ENCODE measurements at places on chromosomes 12 and 14.

DNA sequence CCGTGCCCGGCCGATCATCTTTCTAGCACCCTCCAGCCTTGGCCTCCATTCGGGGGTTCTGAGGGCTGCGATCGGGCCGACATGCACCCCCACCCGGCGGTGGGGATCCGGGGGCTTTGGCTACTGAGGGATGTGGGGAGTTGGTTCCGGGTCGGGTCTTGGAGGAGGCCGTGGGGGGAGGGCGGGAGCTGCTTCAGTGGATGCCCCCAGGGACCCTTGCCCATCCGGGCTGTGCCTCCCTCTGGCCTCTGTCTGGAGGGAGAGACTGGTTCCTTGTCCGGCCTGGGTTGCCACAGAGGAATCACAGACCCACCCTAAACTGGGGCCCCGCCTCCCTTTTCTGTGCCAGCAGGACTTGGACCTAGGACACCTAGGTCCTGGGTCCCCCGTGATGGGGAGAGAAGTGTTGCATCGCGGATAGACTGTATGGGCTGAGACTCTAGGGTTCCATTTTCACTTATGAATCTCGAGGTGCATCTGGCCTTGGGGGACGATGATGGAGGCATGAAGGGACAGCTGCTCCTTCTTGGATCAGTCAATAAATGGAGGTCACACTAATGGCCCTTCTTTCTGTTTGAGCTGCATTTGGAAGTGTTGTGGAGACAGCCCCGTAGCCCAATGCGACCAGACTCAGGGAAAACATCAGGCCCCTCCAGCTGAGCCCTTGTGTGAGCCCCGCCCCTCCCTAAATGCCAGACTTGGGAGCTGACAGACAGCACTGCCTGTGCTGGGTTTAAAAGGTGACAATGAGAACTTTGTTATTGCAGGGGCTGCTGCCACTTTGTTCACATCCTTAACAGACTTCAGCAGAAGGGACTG lies 577 bp downstream of the DTX3 start:
- DNase-seq = no peak

GRCh38 chr12:2853626-2854025 lies 3.2 kb downstream of the TEX52 start:
- peak; percentile 31 for DNase-seq

DNA sequence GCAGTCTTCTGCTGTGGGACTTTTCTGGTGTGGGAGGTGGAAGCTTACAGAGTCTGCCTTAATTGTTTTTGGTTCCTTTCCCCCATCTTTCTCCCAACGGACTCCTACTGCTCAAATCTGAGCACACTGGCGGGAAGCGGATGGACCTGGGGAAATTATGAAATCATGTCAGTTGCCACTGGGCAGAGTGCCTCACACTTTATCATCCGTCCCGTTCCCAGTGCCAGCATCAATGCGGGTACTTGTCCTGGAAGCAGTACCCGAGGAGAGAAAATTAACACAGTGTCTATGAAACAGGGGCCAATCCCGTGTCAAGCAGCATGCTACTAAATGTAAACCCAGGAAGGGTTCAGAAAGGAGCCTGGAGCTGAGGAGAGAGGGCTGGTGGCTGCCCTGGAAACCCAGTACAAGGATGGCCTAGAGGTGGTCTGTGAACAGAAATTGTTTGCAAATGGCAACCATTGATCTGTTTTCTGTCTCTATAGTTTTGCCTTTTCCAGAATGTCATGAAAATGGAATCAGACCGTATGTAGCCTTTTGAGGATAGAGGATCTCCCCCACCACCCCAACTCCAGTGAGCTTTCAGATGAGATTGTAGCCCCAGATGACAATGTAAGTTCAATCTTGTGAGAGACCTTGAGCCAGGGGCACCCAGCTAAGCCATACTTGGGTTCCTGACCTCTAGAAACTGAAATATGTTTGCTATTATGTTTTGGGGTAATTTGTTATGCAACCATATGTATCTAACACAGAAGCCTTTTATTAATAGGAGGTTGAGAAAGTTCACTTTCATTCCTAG lies 908 bp upstream of the CDKL1 start:
- no peak for DNase-seq

DNA sequence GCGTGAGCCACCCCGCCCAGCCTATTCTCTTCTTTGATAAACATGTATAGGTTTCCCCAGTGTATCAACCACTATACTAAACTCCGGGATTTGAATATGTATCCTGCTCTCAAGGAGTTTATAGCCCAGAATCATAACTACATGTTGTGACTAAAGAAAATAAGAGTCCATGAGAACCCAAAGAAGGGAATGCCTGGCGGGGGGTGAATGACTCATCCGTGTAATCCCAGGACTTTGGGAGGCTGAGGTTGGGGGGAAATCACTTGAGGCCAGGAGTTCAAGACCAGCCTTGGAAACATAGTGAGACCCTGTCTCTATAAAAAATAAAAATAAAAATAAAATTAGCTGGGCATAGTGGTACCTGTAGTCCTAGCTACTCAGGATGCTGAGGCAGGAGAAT lies 57.2 kb downstream of the SIX6 start:
- DNase-seq = no peak

DNA sequence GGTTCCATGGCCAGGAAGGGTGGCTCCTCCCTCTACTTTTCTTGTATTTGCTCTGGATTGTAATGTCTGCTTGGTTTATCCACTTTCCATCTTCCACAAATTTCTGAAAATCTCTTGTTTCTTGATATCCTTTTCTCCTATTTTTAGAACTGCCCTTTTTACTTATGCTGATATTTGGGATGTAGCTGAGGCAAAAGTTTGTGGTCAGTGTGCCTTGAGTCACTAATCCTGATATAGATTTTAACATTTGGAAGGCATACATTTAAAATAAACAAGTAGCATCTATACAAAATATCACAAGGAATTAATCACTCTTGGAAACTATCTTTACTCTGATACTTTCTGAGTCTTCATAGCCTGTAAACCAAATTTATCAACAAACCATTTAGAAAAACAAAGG lies 11.0 kb downstream of the GRIP1 start:
- no peak for DNase-seq

DNA sequence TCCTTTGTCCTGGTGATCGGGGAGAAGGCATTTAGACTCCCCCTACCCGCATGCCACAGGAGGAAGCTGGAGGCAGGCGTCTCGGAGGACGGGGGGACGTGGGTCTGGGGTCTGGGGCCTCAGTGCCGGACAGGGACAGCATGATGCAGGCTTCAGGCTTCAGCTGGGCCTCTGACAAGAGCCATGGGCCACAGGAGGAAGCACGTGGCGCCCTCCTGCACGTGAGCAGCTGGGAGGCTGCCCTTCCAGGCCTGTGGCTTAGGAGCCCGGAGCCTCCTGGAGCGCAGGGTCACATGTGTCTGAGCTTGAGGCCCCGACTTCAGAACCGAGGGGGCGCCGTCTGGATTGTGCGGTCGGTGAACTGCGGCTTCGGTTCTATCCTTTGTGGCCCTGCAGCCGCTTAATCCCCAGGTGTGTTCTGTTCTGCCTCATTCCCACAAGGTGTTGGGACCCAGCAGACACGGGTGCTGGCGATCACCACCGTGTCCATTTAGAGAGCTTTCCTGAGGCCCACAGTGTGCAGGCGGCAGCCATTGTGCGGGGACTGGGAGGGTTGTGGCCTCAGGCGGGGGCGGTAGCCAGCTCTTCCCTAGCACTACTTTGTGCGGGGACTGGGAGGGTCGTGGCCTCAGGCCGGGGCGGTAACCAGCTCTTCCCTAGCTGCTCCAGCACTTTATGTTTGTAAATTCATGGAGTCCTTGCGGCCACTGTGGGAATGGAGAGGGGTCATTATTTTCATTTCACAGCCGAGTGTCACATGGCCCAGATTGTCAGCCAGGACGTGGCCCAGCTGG lies 150.2 kb downstream of the ADGRD1 start:
- no peak for DNase-seq

GRCh38 chr14:52802597-52802996 lies 11.2 kb upstream of the GNPNAT1 start:
- no peak for DNase-seq

DNA sequence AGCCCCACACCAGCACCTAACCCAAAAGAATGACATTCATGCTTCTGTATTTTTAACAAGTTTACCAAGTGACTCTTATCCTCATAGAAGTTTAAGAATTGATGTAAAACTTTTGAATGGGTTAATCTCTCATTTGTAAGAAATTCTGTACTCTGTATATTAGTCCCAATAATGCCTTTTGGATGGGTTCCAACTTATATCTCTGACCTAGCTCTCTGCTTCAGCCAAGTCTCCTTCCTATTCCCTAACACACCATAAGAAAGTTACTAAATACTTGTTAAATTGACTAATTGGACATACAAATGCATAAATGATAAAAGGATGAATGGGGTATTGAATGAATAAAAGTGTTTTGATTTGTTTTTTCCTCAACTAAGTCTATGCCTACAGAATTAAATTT lies 557.3 kb downstream of the TMTC2 start:
- DNase-seq = no peak

GRCh38 chr14:56136571-56137452 lies 18.6 kb downstream of the PELI2 start:
- DNase-seq = no peak

DNA sequence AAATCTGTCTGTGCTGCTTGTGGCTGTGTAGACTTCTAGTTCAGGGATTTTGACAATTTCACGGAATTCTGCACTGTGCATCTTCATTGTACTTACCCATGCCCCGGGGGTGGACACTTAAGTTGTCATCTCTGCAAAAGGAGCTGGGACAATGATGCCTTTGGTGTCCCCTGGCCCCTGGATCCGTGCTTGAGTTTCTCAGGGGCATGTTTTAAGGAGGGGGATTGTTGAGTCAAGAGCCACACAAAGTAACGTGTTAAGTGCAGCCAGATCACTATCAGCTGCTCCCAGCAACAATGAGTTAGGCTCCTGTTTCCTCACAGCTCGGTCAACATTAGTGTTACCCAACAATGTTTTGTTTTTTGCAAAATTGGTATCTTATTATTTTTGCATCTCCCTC lies 305.0 kb upstream of the DIO3 start:
- DNase-seq = no peak

GRCh38 chr12:72468505-72468904 lies 196.3 kb downstream of the TRHDE start:
- no peak for DNase-seq

All from stimulated activated CD4-positive, alpha-beta T cell treated with anti-CD3 and anti-CD28 coated beads, TNF-alpha, amount 100 ng/mL, for 4 hours (primary cell).